ENCODE measurements at places on chromosomes 3 and 15.
A peak's percentile ranks its signal among the peaks of the same experiment; 100 is the strongest.

- peak; percentile 32 for DNase-seq
Measured at GRCh38 chr3:76044601-76045600, 259.6 kb upstream of the ZNF717 start.

DNA sequence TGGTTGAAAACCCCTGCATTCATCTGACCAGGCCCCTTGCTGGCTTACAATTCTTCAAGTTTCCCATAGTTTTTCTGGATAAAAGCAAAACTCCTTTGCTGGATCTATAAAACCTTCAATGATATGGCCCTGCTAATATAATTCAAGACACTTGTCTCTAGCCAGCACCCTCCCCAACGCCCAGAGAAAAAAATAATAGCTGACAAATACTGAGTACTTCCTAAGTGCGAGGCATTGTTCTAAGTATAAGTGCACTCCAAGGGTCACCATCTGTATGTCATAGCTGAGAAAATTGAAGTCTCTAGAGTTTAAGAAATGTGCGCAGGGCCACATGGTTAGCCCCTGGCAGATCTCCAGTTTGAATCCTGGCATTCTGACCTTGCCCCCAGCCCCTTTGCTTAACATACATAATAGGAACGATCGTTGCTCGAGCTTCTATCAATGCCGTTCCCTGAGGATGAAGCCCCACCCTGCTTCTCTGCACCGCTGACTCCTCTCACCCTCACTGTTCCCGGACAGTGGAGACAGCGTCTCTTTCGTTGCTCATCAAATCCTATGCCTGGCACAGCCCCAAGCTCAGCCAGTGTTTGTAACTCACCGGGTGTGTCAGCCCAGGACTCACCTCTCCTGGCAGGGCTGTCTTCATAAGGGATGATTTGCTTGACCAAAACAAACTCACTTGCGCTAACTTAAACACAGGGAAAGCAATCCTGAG lies 377.1 kb upstream of the PROK2 start:
- DNase-seq: no peak

DNA sequence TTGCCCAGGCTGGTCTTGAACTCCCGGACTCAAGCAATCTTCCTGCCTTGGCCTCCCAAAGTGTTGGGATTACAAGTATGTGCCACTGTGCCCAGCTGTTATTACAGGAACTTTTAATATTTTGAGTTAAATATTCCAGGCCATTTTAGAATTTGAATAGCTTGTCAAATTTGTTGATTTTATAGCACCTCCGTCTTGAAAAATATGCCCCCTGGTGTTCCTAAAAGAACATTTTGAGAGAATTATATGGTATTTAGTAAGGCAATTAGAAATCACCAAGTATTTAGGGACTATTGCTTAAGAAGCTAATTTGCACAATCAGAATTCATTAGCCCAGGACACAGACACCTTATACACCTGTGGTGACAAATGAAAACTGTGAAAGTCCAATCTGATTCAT lies 23.7 kb downstream of the PDE8A start:
- DNase-seq: no peak

DNA sequence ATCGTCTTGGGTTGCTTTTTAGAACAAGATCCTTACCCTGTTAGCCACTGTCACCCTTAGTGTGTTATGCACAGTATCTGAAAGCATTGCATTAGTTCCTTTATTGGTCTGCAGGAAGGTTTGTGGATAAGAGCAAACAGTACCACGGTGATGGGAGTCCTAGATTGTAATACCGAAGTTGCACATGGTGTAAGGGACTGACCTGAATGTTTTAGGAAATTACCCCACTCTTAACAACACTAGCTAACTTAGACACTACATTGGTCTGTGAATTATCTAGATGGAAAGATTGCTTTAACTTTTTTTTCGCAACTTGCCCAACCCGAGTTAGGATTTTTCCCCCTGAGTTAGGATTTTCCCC lies 1.3 kb downstream of the STT3B start:
- DNase-seq: no peak

DNA sequence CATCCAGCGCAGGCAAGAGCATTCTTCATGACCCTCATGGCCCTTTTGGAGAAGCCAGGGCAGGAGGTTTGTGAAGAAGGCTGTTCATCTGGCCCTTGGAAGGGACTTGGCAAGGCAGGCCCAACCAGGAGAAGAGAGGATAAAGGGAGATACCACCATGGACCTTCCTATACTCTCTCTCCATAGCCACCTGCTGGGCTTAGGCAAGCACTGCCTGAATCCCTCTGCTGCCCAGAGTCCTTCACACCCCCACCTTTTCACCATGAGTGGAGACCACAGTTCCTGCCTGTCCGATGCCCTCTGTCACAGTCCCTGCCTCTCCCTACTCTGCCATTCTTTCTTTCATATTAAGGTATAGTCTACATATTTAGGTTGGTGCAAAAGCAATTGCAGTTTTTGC lies 10.6 kb upstream of the SFMBT1 start:
- DNase-seq: no peak

GRCh38 chr15:77548589-77549557 lies 83.8 kb downstream of the LINGO1 start:
- no peak for DNase-seq

Data from hippocampal formation (tissue), 2 donors.